Fibroblast of lung (primary cell): ENCODE measurements at places on chromosomes 12 and 14. TPM values are rescaled to one million over a fixed set of nuclear protein-coding genes. Genes with fewer than 3 reads are reported as not detected.

ISM2 gene
- 0.01 TPM in 1 of 2 replicates, not detected in the other for polyA plus RNA-seq

CLEC4A gene
- 0.26 and 0.61 TPM in 2 replicates for polyA plus RNA-seq

- DNase-seq, result peak; percentile 96
Observed at GRCh38 chr12:78703820-78704525, 160.6 kb upstream of the SYT1 start.

- no peak for DNase-seq
Observed at GRCh38 chr14:97602438-97603117, 805.4 kb downstream of the VRK1 start.

PRB2 gene
- not detected in 2 replicates for polyA plus RNA-seq

DNA sequence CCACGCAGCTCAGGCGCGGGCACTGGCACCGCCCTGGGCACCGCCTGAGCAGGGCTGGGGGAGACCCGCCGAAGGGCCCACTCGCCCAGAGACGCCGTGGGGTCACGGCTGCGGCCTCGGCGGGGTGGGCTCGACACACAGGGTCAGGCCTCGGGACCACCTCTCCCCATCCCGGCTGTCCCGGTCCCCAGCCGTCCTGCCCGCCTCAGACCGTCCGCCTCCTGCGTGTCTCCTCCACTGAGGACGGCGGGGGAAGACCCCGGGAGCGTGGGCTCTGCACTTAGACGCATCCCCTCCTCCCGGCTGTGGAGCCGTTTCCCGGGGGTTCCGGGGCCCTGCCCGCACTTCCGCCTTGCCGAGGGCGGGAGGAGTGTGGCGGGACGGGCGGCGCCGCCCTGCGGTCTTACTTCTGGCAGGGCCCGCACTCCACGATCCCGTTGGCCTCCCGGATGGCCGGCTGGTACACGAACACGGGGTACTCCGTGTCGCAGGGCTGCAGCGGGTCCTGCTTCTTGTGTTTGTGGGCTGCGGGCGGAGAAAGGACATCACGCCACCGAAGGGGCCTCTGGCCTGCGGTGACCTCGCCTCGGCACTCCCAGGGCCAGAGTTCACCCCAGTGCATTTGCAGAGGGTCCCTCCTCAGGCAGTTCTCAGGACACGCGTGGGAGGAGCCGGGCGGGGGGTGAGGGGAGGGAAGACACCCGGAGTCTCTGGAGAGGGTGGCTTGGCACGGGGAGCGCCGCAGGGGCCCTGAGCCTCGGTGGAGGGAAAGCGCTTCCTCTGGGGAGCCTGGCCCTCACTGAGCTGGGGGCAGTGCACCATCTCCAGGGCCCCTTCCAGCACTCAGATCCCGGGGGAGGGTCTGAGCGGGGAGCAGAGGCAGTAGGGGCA is 23.1 kb upstream of the LRTM2 start:
- DNase-seq, result no peak

GRCh38 chr14:22537436-22538310 is 51.4 kb downstream of the DAD1 start:
- no peak for DNase-seq

DNA sequence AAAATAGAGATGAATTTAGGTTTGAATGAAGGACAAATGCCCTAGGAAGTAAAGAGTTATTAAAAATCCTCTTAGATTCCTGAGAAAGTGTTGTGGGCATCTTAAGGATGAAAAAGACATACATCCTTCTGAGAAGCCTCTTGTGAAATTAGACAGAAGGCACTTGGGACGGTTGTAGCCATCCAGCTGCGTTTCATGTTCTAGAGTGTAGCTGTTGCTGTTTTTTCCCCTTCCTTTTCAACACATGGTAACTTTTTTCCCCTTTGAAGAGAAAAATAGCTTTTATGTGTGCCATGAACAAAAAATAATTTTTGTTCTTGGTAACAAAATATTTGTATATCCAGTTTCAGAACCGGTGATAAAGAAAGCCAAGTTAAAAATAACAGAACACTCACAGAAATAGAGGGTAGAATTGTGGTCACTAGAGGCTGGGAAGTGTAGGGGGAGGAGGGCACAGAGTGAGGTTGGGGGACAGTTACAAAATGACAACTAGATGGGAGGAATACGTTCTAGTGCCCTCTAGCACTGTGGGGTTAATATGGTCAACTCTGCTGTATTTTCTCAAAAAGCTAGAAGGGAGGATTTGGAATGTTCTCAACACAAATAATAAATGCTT is 58.4 kb downstream of the PTHLH start:
- DNase-seq, result no peak

GRCh38 chr14:74572726-74573301 is 39.2 kb downstream of the LTBP2 start:
- DNase-seq, result peak; percentile 75

NAV3 gene
- 30.8 and 40.9 TPM in 2 replicates for polyA plus RNA-seq

DNA sequence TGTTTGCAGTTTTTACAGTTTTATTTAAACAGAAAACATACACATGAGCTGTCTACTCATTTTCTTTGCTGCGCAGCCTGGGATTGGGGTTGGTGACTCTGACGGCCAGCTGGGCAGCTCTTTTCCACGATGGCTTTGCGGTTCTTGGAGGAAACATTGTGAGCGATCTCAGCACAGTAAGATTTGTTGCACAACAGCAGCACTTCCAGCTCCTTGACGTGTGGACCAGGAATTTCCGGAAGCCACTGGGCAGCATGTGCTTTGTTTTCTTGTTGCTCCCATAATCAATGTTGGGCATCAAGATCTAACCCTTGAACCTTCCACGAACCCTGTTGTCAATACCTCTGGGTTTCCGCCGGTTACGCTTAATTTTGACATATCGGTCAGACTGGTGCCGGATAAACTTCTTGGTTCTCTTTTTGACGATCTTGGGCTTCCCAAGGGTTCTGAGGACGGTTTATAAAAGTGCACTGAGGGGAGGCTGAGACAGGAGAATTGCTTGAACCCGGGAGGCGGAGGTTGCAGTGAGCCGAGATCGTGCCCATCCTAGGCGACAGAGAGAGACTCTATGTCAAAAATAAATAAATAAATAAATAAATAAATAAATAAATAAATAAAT is 21.8 kb downstream of the FKBP11 start:
- peak; percentile 25 for DNase-seq

RND1 gene
- polyA plus RNA-seq, result 0.08 and 0.12 TPM in 2 replicates

DNA sequence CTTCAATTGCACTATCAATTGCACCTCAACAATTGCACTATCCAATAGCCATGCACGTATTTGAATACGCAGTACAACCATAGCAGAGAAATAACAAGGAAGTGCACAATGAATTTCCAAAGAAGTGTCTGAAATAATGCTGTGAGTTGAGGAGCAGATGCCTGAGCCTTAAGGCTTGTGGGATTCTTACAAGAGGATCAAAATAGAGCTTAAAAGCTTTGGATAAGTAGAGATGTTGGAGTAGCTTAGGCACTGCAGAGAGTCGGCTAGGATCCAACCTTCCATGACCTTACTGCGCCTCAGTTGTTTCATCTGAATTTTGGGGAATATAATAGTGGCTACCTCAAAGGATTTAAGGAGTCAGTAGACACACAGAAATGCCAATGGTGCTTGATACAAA is 196.1 kb upstream of the FLRT2 start:
- DNase-seq, result no peak

- no peak for DNase-seq
Observed at GRCh38 chr12:100141998-100142850, 450 bp downstream of the BLTP3B start.

DNA sequence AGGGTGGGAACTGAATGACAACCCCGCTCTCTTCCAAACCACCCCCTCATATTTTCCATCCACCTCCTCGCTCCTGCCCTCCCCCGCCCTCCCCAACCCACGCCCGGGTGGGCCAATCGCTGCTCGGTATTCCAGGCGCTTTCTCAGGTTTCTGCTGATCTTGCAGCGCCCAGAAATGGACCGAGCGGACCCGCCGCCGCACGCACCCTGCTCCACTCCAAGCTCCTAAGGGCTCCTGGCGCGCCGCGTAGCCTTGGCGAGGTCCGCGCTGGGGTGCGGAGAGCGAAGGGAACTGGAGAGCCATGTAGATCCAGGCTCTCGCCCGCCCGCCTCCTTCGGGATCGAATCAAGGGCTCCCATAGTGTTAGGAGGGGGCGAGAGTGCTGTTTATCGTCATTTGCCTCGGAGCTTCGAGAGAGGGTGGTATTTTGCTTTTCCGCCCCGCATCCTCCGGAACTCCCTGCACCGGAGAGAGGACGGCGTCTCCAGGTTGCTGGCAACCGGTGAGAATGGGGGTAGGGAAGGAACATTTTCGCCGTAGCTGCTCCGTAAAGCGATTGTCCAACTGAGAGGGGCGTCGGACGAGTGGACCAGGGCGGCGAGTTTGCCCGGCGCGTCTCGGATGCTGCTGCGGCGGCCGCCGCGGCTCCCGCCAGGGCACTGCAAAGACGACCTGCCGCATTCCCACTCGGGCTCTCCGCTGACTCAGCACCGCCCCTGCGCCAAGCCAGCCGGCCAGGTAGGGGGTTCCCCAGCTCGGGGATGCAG is at the start of gene KCNA1:
Gene KCNA1, plus strand, starts transcription at position 172 of the 768 bp plus-strand sequence. CDS start 1,474 bp downstream, outside the sequence.
- DNase-seq, result peak; percentile 38

GRCh38 chr12:55666508-55666907 is 29.8 kb downstream of the OR10P1 start:
- no peak for DNase-seq

GRCh38 chr14:53786045-53786444 is 170.6 kb downstream of the BMP4 start:
- DNase-seq, result peak; percentile 4

- no peak for DNase-seq
Observed at GRCh38 chr12:54373649-54374561, 9.6 kb upstream of the GPR84 start.

DNA sequence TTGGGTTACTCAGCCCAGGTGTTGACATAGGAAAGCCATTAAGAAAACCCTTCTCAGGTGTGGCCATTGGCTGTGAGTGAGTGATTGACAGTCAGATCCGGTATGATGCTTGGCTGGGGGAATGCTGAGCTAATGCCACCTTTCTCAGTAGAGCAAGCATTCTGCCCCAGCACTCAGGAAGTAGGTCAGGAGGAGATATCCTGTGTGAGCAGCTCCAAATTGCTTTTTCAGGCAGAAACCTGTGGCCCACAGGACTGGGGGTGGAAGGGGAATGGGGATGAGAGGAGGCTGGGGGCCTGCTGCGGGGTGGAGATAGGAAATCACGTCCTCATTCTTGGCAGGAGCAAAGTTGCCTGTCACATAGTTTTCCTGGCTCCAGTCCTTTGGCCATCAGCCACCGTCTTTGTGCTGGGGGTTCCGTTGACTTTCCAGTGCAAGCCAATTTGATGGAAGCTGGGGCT is 55.7 kb downstream of the NINJ2 start:
- DNase-seq, result no peak

GRCh38 chr12:115135800-115136211 is 451.8 kb upstream of the TBX3 start:
- DNase-seq, result peak; percentile 56

DAAM1 gene
- polyA plus RNA-seq, result 12.8 and 36.3 TPM in 2 replicates

PIWIL1 gene
- not detected in 2 replicates for polyA plus RNA-seq

DNA sequence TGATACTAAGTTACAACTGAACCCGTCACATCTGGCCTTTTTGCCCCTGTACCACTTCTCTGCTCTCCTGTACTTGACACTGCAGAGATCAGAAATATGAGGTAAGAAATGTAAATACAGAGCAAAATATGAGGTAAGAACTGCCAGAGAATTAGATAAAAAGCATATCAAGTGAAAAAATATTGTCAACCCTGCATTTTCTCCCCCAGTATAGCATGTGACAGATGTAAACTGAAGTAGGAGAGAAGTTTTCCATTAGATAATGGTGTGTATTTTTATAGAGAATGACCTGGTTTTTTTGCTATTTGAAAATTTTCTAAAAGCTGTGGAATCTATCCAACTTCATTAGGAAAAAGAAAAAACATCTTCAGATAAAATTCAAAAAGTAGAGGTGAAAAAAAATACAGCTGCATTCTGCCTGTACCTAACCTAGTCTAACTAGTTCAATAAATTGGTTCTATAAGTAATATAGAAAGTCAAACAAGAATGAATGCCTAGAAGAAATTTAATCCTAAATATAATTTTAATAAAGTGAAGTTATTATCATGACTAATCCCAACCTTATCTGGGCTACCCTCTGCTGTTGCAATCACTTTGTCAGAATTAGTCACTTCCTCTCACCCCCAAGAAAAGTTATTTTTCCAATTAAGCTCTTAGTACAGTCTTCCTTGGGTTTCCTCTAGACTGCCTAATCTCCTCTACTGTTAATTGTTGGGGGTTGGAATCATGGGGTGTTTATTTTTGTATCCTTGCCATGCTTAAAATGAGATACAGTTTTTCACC is 210.0 kb downstream of the RASSF9 start:
- DNase-seq, result peak; percentile 86

- peak; percentile 51 for DNase-seq
Observed at GRCh38 chr12:122681814-122682213, 21.3 kb downstream of the HCAR2 start.

CLEC9A gene
- polyA plus RNA-seq, result not detected in 2 replicates

- DNase-seq, result peak; percentile 55
Observed at GRCh38 chr12:124861492-124861891, 2.2 kb downstream of the SCARB1 start.

DNA sequence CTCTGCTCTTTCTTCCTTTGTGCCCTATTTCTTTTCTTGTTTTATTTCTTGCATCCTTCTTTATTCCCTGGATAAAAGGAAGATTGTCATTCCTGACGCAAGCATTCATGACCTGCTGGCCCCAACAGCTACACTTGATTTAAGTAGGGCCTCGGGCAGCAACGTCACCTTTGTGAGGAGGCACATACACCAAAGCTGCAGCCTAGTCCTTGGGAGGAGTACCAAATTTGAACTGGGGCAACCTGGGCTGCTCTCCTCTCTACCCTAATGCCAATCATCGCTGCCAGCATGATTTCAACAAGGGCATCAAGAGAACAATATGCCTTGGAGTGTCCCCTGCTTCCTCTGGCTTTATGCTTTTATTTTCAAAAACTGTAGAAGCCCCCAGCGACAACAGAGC is 76.4 kb downstream of the C12orf50 start:
- DNase-seq, result no peak

DNA sequence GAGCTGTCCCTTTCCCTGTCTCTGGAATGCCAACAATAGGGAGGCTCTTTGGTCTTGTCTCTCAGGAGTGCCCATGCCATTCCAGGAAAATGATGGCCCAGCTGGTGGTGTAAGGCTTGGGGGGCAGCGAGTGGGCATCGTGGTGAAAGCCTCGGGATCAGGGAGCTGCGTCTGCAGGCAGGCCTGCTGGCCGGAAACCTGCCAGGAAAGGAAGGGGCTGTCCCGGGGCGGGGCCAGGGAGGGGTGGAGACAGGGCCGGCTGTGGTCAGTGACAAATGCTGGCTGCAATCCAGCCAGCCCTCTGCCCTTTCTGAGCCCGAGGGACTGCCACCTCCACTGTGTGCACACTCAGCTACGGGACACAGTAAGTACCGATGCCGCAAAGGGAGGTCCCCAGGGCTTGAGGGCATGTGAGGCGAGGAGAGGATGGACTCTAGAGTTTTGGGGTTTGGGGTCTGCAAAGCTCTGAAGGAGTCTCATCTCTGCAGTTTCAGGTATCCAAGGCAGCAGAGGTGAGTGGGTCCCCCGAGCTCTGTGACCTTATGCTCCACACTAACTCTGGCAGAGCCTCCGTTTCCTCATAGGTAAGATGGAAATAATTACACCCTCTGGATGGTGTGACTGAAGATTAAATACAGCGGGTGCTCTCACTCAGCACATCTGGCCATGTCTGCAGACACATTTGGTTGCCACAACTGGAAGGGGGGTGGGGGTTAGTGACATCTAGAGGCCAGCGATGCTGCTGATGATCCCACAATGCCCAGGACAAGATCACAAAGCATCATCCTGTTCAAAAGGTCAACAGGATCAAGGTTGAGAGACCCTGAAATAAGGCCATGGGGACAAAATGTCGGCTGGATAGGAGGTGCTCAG is at the start of gene SERPINA5:
Gene SERPINA5, plus strand, starts transcription at position 300 of the 873 bp plus-strand sequence. CDS start 5,937 bp downstream, outside the sequence.
- DNase-seq, result peak; percentile 28

RHNO1 gene
- polyA plus RNA-seq, result 33.2 and 42.5 TPM in 2 replicates

GRCh38 chr14:81533536-81534343 is at the start of gene SEL1L:
Gene SEL1L, minus strand, starts transcription at chr14:81533853. Its CDS starts 109 bp downstream, at chr14:81533744.
- DNase-seq, result peak; percentile 99

SRRM4 gene
- polyA plus RNA-seq, result not detected in 2 replicates

GRCh38 chr14:105064721-105065143 is 498 bp downstream of the GPR132 start:
- no peak for DNase-seq
